ENCODE measurements at places on chromosomes 7 and 10.
A peak's percentile ranks its signal among the peaks of the same experiment; 100 is the strongest.

- no peak for DNase-seq
Measured at GRCh38 chr10:110103921-110104461, 96.2 kb downstream of the ADD3 start.

DNA sequence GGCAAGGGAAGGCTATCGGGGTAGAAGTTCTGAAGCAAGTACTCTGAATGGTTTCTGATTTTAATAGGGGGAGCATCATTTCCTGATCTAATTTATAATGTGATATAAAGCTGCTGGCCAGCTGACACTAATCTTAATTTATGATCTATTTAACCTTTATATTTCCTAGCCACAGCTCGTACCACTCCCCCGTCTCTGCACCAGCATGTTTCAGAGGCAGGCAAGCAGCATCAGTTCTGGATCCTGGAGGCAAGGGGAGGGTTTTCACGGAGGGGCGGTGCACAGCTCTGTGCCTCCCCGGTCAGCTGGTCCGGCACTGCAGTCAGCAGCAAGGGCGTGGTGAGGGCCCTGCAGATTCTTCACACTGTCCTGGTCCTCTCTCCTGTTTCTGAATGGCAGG is 30.0 kb downstream of the MGMT start:
- DNase-seq, result no peak

DNA sequence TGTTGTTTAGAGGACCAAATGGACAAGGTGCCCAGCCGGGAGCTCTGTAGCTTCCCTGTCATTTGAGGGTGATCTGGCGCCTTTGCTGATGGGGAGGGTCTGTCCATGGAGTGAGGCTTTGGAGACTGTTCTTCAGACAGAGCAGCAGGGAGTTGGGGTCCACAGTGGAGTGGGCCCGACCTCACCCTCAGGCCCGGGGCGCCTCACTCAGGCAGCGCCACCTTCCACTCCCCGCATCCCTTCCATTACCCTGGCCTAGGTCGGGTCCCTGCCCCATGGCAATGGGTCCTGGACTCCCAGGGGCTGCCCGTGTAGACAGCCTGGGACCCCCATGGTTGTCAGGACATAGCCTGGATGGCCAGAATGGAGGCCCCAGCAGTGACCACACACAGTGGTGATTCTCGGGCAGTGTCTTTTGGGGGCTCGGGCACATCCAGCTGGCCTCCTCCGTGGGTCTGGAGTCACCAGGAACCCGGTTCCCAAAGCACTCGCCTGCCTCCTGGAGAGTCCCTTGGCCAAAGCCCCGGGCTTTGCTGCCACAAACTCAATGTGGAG is 38.5 kb downstream of the TCERG1L start:
- DNase-seq, result no peak

DNA sequence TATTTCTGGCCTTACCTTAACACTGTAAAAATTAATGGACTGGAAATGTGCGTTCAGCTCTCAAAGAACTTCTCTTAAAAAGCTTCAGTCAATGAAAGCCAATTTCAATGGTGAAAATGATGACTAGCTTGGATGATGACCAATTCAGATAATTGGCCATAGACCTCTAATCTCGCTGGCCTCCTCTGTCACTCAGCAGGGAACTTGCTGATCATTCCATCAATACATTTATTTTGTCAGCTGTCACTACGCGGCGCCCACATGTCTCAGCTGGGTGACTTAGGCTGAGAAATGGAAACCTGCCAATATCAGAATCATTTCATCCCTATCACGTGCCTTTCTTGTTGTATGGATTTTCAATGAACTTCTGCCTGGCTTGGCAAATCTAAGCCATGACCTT is 673.0 kb upstream of the AUTS2 start:
- DNase-seq, result no peak

DNA sequence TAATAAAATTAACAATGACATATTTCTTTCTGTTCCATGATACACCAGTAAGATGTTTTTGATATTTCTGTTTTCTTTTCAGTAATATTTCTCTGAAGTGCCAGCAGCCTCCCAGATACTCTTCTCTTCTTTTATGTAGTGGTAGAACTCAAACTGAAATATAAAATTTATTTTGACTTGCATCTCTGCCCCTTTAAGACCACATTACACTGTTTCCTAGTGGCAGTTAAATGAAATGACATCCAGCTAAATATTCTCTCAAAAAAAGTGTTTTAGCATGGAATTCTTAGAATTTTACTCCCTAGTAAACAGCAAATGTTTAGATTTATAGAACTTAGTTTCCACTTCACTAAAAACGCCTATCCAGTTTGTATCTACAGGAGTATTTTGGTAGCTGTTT is 237.2 kb upstream of the MTPN start:
- DNase-seq, result peak; percentile 6

DNA sequence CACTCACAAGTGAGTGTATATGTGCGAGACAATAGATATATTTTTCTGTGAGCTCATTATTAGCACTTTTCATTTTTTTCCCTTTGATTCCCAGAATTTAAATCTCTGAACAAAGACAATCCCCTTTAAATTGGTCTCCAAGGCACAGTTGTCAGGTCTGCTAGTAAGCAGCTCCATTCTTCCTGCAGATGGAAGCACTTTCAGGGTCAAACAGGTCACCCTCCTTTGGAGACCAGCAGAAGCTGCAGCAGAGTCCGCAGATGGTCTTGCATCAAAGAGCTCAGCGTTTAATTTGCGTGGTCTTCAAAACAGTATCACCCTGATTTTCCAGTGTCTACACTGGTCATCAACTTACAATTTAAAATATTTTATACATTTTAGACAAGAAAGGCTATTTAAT is 543.8 kb downstream of the ARL4A start:
- no peak for DNase-seq

GRCh38 chr10:45454262-45454661 is 80.2 kb downstream of the ALOX5 start:
- no peak for DNase-seq

GRCh38 chr10:63264617-63265221 is 131.6 kb downstream of the NRBF2 start:
- peak; percentile 43 for DNase-seq

GRCh38 chr10:28690545-28690944 is 13.2 kb downstream of the BAMBI start:
- DNase-seq, result no peak

GRCh38 chr10:14409247-14409646 is 78.5 kb upstream of the FRMD4A start:
- DNase-seq, result no peak

DNA sequence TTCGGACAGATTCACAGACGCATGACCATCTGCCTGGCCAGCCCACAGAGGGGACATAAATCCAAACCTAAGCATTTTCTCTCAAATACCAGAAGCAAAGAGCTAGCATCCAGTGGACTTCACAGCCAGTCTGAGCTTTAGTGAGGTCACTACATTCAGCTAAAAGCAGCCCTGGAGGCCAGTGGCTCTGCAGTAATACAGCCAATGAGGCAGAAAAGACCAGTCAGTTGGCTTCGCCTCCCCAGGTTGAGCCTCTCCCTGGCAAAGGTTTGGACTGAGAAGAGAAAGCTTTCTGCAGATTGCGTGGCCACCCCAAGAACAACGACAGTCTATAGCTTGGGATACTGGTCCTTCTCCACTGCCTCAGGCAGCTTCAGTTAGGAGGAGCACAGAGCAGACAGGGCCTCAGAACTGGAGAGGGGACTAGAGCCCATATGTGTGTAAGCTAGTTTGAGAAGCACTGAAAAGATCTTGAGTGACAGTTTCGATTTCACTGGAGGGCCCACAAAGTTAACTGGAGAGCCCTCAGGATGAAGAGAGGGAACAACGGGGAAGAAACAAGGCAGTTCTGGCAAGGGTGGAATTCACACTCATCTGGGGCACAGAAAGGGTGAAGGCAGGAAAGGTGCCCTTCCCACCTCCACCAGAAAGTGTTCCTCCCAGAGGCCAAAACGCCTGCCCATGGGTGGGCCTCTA is 3.8 kb downstream of the WDR91 start:
- no peak for DNase-seq

DNA sequence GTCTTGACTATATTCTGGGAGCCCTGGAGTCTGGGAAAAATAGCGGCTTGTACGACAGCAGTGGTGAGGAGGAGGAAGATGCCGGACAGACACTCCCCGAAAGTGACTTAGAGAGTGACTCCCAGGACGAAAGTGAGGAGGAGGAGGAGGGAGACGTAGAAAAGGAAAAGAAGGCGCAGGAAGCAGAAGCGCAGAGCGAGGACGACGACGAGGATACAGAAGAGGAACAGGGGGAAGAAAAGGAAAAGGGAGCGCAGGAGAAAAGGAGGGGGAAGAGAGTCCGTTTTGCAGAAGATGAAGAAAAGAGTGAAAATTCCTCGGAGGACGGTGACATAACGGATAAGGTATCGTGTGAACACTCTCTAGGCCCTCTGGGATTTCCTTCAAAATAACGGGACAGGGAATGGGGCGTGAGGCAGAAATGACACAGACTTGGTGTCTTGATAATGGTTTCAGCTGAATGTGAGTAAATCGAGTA is 908 bp downstream of the NOM1 start:
- DNase-seq, result peak; percentile 46

- peak; percentile 97 for DNase-seq
Measured at GRCh38 chr10:123583639-123584418, 82.3 kb upstream of the GPR26 start.

All from adipocyte (in vitro differentiated cells).